IMR-90 (cell line): ENCODE measurements at places on chromosomes 1 and 21. TPM values are rescaled to one million over a fixed set of nuclear protein-coding genes. Genes with fewer than 3 reads are reported as not detected.

CORT gene
- total RNA-seq, result not detected in 2 replicates

DNA sequence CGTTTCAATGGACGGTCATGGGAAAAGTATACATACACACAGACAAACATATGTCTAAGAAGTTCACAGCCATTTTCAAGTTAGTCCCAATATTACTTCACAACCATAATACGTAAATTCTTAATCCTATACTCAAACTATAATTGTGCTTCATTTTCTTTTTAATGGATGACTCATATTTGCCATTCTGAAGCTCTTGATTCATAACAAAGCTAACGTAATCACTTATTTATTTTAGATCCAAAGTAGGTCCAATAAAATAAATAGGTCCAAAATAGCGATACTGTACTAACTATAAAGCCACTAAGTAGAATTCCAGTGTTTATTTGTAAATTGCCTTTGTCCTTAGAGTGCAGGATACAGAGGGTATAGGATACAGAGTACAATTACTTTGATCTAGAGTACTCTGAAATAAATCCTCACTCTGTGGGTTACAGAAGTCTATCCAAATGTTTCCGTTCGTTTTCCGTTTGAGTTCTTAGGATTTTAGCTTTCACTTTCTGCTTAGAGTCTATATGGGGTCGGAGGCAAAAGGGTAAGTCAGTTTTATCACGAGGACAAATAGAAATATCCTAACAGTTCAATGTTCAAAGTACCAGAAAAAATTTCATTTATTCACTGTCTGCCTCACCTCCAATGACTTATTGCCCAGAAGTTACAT, 8.8 kb upstream of the C1orf115 start:
- no peak for DNase-seq

DNA sequence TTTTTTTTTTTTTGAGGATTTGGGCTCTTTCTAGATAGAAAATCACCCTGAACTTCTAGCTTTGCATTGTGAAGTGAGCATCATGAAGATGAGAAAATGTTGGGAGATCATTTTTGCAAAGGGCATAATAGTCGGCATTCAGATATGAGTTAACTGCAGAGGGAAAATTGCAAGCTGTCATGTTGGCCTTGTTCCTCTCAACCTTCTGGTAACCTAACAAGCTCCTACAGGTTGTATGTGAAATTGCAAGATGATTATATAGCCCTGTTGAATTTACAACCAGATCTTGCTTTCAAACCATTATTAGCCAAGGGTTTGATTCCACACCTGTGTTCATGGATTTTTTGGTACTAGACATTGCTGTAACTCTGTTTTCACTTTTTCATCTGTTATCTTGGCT, 2.2 kb downstream of the ELOA start:
- peak; percentile 62 for DNase-seq

IFNAR1 gene
- 9.9 and 12.8 TPM in 2 replicates for total RNA-seq

GRCh38 chr1:84025966-84026365, 27.0 kb upstream of the TTLL7 start:
- no peak for DNase-seq

DNA sequence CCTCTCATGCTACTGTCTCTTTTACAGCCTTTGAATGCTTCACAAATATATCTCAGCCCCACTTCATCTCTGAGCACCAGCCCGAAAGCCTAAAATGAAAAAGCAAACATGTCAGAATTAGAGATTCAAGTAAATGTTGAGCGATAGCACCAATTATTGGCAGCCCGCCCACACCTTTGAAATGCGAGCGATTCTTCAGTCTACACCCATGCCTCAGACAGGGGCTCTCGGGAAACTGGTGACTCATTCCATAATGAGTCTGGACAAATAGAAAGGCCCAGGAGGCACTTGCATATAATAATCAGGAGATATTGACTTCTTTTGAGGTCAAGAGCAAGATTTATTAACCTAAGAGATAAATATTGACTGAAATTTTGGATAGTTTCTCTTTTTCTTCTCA, 487.3 kb upstream of the PTBP2 start:
- DNase-seq, result peak; percentile 42

- DNase-seq, result no peak
These were observed 35.3 kb upstream of the CLIC4 start for GRCh38 chr1:24709791-24710441.

DNA sequence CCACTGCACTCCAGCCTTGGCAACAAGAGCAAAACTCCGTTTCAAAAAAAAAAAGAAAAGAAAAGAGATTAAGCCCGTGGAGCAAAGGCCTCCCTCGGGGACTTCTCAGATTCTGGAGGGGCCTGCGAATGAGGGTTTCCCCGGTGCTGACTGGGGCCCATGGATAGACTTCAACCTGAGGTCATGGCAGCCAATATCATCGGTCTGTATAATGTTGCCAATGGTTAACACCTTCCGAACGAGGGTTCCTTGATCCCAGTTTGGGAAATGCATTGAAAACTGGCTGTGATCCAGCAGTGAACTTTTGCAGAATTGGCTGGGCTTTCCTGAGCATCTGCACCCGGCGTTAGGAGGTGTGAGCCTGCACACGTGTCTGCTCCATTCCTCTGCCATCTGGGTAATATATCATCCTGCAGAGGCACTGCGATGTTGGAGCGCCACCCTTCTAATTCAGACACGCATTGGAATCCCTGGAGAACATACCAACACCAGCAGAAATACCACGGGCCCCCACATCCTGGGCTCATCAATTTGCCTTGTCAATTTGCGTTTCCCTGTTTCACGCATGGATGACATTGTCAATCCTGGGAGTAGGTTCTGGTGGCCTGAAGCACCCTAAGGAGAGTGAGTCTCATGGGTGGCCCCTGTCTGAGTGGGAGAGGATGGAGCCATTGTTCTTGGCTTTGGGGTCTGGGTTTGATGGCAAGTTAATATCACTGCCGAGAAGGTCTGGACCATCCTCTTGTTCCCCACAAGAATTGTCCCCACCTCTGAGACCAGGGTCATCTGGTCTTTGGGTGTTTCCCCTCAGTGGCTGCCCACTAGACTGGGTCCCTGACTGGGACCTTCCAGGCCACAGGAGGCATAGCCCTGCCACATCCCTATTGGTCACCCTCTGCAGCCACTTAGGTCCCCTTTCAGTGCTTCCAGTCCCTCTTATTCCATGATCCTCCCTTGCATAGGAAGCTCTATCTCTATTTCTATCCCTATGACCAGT, 441.0 kb downstream of the PTPRU start:
- no peak for DNase-seq

LCE3E gene
- total RNA-seq, result not detected in 2 replicates

DNA sequence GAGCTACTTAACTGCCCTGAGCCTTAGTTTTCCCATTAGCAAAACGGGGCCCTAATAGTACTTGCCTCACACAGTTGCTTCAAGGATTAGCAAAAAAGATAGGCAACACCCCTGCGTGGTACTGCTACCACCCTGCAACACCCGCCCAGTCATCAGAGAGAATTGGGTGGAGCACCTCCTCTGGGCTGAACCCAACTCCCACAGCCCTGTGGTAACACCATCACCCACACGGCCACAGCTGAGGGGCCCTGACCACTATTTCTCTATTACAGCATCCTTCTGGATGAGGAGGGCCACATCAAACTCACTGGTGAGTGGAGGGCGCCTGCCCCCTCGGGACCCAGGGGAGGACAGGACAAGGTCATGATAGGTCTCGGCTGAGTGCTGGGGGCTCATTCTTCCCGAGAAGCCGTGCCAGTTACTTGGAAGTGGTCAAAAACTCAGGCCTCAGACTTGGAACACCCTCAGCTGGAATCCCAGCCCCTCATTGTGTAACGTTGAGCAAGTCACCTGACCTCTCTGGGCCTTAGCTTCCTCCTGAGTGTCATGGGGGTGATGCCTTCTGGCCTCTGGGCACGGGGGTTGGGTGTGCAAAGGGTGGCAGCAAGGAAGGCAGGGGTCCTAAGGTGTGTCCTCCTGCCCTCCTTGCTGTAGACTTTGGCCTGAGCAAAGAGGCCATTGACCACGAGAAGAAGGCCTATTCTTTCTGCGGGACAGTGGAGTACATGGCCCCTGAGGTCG, 24.6 kb downstream of the RPS6KA1 start:
- DNase-seq, result no peak

ARV1 gene
- 19.0 and 26.7 TPM in 2 replicates for total RNA-seq

- peak; percentile 72 for DNase-seq
These were observed 18.2 kb downstream of the PRRX1 start for GRCh38 chr1:170682169-170682568.

KLHL21 gene
- 12.0 and 14.2 TPM in 2 replicates for total RNA-seq

DNA sequence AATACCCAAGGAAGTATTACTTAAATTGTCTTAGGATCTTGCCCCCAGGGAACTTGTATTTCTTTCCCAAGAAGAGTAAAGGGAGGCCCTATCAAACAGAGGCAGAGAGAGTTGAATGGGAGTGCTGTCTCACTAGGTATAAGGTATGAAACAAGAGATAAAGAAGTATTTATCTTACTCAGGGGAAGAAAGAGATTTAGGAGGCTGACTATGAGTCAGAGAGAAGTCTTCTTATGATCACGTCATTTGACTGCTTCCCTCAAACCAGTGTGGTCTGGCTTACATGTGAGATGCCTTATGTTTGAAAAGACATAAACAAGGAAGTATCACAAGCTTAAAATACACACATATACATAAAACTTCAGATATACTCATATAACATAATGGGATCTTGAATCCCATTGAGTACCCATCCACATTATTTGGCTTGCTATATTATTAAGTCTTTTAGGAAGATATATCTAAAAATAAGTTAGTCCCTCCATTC, 29.6 kb downstream of the DUSP10 start:
- DNase-seq, result peak; percentile 99

DNA sequence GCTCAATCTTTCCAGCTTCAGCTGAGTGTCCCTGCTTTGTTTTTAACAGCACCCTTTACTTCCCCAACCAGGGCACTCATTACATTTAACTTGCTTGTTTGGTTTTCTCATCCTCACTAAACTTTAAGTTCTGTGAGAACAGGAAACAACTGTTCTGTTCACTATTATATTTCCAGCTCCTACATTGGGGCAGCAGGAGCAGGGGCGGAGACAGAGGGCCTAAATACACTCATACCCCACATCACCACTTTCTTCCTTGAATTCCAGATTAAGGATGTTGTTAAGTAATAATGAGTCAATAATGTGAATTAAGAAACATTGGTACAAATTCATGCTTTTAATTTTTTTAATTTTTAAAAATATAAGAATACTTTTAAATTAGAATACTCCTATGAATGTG, 6.0 kb downstream of the DRAM2 start:
- DNase-seq, result no peak

CAPZB gene
- total RNA-seq, result 180 and 216 TPM in 2 replicates

GRCh38 chr1:45033356-45033755, 21.3 kb downstream of the UROD start:
- no peak for DNase-seq

GPR52 gene
- 0.90 and 2.2 TPM in 2 replicates for total RNA-seq

DNA sequence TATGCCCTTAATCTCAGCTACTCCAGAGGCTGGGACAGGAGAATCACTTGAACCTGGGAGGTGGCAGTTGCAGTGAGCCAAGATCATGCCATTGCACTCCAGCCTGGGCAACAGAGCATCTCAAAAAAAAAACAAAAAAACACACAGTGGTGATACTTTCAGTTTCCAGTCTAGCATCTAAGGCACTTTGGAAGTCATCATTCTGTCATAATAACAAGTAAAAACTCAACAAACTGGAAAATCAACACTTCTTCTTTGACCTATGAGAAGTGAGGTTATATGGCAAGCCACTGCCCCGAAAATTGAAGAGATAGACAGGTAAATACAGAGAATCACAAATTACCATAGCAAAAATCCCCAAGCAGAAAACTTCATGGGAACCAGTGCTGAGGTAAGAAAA, 51.9 kb downstream of the IL12RB2 start:
- DNase-seq, result no peak

- DNase-seq, result no peak
These were observed 25.5 kb upstream of the IL10 start for GRCh38 chr1:206797534-206798383.

DNA sequence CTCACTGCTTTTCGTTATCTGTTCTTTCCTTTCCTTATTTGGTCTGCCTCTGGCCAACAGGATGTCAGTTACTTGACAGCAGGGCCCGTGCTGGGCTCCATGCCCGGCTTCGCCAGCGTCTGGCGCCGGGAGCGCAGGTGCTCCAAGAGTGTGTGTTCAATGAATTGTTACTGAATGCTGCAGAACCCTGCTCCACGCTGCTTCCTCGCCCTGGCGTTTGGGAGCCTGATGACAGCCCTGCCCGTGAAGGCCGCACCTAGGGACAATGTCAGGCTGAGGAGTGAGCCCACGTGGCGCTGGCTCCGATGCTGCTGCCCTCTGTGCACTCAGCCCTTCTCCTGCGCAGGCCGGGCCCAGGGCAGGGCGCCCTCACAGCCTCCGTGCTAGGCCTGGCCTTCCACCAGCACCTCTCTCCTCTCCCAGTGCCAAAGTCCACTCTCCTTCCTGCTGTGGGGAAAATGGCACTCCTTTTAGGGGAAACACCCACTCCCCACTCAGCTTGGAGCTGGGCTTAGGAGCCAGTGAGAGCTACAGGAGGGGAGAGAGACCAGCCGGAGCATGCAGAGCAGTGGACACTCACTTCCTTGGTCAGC, 51.4 kb downstream of the ACBD3 start:
- DNase-seq, result no peak

MROH9 gene
- not detected in 2 replicates for total RNA-seq

TCHH gene
- not detected in 2 replicates for total RNA-seq

- DNase-seq, result no peak
These were observed 4.2 kb downstream of the CD244 start for GRCh38 chr1:160858507-160858906.

S100A11 gene
- 117 and 167 TPM in 2 replicates for total RNA-seq

- no peak for DNase-seq
These were observed 228.3 kb downstream of the PTPRC start for GRCh38 chr1:198867182-198867581.

- no peak for DNase-seq
These were observed 4.4 kb downstream of the SELENON start for GRCh38 chr1:25804244-25804963.

ADGRB2 gene
- total RNA-seq, result 2.2 and 2.5 TPM in 2 replicates

MUTYH gene
- 8.9 and 9.1 TPM in 2 replicates for total RNA-seq

MX2 gene
- 0.54 and 0.56 TPM in 2 replicates for total RNA-seq

OVAAL gene
- not detected in 2 replicates for total RNA-seq

DNA sequence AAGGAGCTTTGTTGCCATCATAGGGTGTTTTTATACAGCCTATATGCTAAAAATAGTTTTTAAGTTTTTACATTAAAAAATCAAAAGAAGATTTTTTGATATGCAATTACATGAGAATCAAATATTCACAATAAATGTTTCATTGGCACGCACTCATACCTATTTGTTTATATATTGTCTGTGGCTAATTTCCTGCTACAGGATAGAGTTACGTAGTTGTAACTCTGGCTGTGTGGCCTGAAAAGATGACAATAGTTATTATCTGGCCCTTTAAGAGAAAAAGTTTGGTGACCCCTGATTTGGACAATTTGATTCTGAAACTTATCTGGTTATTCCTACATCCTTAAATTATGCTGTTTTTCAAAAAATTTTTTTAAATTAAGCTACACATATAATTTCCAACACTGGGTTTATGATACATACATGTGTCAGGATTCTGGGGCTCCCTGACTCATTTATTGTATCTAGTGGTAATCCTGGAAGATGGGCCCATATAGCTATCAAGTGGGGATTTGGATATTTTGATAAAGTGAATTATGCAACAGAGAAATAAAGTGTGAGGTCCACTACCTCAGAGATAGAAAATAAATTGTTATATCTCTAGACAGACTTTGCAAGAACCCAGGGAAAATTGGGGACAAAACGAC, 370.2 kb upstream of the LYPLAL1 start:
- DNase-seq, result no peak

- DNase-seq, result no peak
These were observed 8.9 kb upstream of the CTSE start for GRCh38 chr1:206032380-206033140.

- DNase-seq, result no peak
These were observed 32.0 kb downstream of the TRIM67 start for GRCh38 chr1:231193710-231194340.

MYBPH gene
- total RNA-seq, result not detected in 2 replicates

ERICH3 gene
- not detected in 2 replicates for total RNA-seq

DRAXIN gene
- under 0.01 TPM in 2 replicates for total RNA-seq

SPRR4 gene
- total RNA-seq, result not detected in 2 replicates
